Activated T-helper 1 cell treated with anti-CD3 and anti-CD28 coated beads, Interleukin-2, amount 50 U/mL, for 16 hours (primary cell): ENCODE measurements at places on chromosomes 7 and 10.

DNA sequence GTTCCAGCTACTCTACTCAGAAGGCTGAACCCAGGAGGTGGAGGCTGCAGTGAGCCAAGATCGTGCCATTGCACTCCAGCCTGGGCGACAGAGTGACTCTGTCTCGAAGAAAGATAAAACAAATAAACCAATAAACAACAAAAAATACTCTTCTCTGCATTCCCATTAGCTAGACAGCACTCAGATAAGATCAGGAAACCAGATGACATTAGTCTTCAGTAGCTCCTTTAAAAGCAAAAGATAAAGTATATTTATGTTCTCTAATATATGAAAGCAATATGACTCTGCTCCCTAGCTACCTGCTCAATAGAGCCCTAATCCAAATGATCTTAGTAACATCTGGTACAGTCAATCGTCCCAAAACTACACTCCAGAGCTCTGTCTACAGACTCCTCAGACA is 212.9 kb downstream of the ELMO1 start:
- no peak for DNase-seq

DNA sequence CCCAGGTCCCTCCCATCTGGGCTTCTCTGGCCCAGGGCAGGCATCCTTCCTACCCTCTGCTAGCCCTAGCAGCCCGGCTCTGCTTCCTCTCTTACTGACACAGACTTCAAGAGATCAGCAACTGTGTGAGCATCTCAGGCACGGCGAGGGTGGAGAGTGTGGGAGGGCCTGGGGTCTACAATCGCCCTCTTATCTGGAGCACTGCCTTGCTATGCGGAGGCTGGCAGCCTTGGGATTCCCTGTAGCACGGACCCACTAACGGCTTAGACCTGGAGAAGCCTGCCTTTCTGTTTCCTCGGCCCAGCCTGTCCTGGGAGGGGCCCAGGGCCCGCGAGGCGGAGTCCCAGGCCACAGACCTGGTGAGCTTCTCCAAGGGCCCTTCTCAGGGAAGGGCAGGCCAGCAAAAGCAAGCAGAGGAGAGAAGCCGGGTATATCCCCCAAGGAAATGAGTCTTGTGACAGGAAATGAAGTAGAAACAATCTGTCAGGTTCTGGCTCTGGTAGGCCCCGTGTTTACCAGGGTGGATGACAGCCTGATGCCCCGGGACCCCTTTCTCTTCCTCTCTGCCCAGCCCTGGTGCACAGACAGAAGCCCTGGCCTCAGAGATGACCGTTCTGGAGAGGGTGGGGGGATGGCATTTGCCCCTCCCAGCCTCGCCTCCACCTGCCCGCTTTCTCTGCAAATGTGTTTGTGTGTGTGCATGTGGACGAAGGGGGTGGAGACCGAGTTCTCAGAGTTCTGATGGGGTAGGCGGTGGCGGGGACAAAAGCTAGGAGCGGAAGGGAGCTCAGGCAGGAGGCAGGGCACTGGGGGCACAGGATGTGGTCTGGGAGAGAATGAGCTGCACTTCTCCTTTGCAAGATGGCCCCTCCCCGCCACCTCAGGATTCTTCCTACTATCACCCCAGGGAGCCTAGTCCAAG is 2.5 kb downstream of the LRCH4 start:
- peak; percentile 46 for DNase-seq

GRCh38 chr7:72493850-72494661 is 81.9 kb upstream of the CALN1 start:
- no peak for DNase-seq

DNA sequence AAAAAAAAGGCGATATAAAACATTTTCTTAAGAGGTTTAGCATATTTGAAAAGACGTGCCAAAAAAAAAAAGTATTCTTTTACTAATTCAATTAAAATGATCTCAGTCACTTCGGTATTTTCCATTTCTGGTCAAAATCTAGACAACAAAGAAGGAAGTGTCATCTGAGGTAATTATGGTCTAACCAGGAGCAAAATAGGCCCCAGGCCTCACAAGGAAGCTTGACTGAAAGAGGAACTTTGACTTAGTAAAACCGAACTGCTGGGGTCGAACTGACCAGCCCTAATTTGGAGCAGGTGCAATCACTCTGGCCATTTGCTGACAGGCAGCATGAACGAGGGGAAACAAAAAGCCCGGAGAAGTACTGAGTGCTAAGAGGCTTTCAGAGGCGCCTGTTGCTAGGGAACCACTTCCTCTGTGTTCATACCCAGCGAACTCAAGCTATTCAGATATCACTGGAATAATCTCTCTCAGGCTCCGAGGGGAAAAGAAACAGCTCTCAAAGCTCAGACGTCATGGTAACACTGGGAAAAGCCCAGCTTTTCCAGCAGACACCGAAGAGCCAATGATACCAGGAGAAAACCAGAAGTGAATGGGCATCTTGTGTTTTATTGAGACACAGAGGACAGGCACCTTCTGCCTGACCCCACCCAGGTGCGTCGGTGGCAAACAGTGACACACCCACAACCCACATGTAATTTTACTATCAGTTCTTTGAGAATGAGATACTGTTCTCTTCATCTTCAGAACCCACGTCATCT is 126.5 kb downstream of the FAM107B start:
- DNase-seq = peak; percentile 24

DNA sequence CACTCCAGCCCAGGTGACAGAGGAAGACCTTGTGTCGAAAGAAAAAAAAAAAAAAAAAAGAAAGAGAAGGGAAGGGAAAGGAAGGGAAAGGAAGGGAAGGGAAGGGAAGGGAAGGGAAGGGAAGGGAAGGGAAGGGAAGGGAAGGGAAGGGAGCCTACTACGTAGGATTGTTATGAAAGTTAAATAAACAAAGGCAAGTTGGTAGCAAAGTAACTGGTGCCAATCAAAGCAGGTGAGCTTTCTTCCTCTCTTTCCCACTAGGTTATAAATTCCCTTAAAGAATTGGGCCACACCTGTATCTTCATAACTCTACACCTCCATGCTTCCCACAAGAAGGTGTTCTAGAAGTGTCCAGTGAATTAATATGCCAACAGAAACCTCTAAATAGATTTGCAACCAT is 96.3 kb upstream of the AFAP1L2 start:
- DNase-seq = no peak

- DNase-seq = no peak
Measured at GRCh38 chr10:122551450-122551849, 9.1 kb upstream of the DMBT1 start.

- no peak for DNase-seq
Measured at GRCh38 chr10:4653160-4653559, 172.8 kb upstream of the AKR1E2 start.

DNA sequence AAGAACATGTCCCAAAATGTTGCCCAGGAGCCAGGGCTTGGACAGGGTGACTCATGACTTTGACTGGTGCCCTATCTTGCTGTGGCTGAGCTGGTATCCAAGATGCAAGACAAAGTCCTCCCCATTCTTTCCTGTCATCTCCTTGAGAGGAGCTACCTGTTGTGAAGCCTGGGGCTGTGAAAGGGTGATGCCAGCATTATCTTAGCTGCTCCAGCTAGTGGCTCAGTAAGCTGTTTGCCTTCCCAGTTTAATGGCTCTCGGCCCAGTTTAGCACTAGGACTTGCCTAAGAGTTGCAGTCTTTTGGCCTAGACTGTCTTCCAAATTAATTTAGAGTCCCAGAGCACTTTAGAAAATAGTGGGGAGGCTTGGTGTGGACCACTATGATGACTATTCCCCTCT is 424.3 kb upstream of the NRG3 start:
- DNase-seq = no peak

- no peak for DNase-seq
Measured at GRCh38 chr7:108132551-108133265, 2.5 kb upstream of the LAMB4 start.

DNA sequence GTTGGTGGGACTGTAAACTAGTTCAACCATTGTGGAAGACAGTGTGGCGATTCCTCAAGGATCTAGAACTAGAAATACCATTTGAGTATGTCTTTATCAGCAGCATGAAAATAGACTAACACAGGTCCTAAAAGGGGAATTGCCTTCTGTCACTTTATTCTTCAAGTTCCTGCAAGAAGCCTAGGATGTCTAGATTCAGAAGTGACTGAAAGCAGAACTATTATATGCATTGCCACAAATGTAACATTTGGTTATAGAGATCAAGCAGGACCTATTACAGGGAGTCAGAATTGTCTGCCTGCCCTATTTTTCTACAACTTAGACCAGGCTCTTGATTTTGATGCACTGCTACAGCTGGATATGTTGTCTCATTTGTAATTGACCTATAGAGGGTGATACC is 364.7 kb downstream of the SORCS1 start:
- DNase-seq = no peak
